Pulmonary artery endothelial cell (primary cell): ENCODE measurements at places on chromosomes 12 and 14. TPM values are rescaled to one million over a fixed set of nuclear protein-coding genes. Genes with fewer than 3 reads are reported as not detected.

The RILPL1 gene
- total RNA-seq = 9.4 and 9.8 TPM in 2 replicates

The EPYC gene
- total RNA-seq = not detected in 2 replicates

The THAP2 gene
- 1.9 and 5.2 TPM in 2 replicates for total RNA-seq

The MAP1LC3B2 gene
- 0.46 and 1.7 TPM in 2 replicates for total RNA-seq

The DAAM1 gene
- total RNA-seq = 26.0 and 42.7 TPM in 2 replicates

The CIROP gene
- not detected in 2 replicates for total RNA-seq

The TPH2 gene
- total RNA-seq = 0.14 TPM in 1 of 2 replicates, not detected in the other

The DIO2 gene
- total RNA-seq = 0.13 and 0.28 TPM in 2 replicates

The KCNJ8 gene
- not detected in 2 replicates for total RNA-seq

The KRT6C gene
- total RNA-seq = 0.07 TPM in 1 of 2 replicates, not detected in the other

The ANO2 gene
- 9.4 and 12.7 TPM in 2 replicates for total RNA-seq

The FAIM2 gene
- total RNA-seq = not detected in 2 replicates

The MGAT4C gene
- under 0.01 TPM in 1 of 2 replicates, not detected in the other for total RNA-seq

The HOTAIR gene
- total RNA-seq = not detected in 2 replicates

The CLEC12A gene
- total RNA-seq = not detected in 2 replicates

The GPR162 gene
- 9.0 and 13.5 TPM in 2 replicates for total RNA-seq

The RTL1 gene
- not detected in 2 replicates for total RNA-seq

The MMP19 gene
- 0.42 and 0.46 TPM in 2 replicates for total RNA-seq

The RPGRIP1 gene
- total RNA-seq = not detected in 2 replicates

The ART4 gene
- total RNA-seq = 18.7 and 74.4 TPM in 2 replicates

The HAL gene
- 0.07 and 0.11 TPM in 2 replicates for total RNA-seq

The PSMD9 gene
- total RNA-seq = 125 and 135 TPM in 2 replicates

The RIMBP2 gene
- not detected in 2 replicates for total RNA-seq

The AGAP2 gene
- 0.07 and 0.11 TPM in 2 replicates for total RNA-seq

The INSM2 gene
- total RNA-seq = not detected in 2 replicates

The WNT5B gene
- total RNA-seq = 0.14 TPM in 1 of 2 replicates, not detected in the other

The DBX2 gene
- total RNA-seq = not detected in 2 replicates

The GALNT16 gene
- 0.11 and 0.13 TPM in 2 replicates for total RNA-seq

The SLC17A8 gene
- not detected in 2 replicates for total RNA-seq

The ASPG gene
- not detected in 2 replicates for total RNA-seq

The CLMN gene
- total RNA-seq = 3.6 and 4.8 TPM in 2 replicates

The TAS2R30 gene
- 2.2 and 3.5 TPM in 2 replicates for total RNA-seq

The ABCC9 gene
- under 0.01 TPM in 1 of 2 replicates, not detected in the other for total RNA-seq

The CMA1 gene
- total RNA-seq = not detected in 2 replicates
